ENCODE measurements at places on chromosomes 7 and 10. TPM values are rescaled to one million over a fixed set of nuclear protein-coding genes. Genes with fewer than 3 reads are reported as not detected.

DNA sequence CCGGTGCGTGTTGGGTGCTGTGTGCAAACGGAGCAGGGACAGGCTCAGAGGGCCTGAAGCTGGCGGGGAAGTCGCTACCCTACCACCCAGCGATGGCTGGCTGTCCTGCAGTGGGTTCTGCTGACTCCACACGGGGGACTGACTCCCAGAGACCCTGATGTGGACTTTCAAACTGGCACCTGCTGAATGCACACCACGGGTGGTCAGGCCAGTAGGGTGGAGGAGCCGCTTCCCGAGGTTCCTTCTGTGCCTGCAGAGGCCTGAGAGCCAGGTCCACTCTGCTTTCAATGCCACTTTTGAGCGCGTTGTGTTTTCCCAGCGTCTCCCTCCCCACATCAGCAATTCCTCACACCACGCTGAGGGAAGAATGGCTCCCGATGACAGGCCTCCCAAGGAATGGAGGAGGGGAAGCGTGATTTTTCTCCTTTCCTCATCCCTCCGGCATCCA is 135.3 kb downstream of the ADARB2 start:
- no peak overlapping the region for H3K27ac ChIP-seq
- no peak for DNase-seq
- no peaks in the 10 kb centered on the region for H3K4me1 ChIP-seq
- H3K36me3 ChIP-seq, result no peaks in the 10 kb centered on the region
- no peak overlapping the region for H3K4me3 ChIP-seq

MPP7 gene
- 17.0 TPM for total RNA-seq

GALNT17 gene
- 59.3 TPM for total RNA-seq

CACNA2D1 gene
- 60.5 TPM for total RNA-seq

LRGUK gene
- total RNA-seq, result 0.19 TPM

NSUN5 gene
- total RNA-seq, result 11.8 TPM

DNA sequence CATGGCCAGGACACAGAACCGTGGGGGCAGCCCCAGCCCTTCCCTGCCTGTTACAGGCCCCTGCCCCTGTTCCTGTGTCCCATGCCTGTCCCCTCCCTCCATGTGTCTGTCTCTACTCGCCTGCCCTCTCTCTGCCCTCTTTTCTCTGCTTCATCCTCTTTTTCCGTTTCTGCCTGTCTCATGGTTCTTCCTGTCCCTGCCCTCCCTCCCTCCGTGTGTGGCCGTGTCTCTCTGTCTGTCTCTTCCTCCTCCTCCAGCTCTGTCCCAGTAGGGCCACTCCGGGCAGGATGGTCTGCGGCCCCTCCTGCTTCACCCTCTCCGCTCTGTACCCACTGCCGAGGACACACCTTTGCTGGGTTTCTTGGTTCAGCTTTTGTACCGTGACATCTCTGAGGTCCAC is 137.4 kb downstream of the FAM53B start:
- H3K36me3 ChIP-seq, result no peaks in the 10 kb centered on the region
- no peak overlapping the region for H3K27ac ChIP-seq

DNA sequence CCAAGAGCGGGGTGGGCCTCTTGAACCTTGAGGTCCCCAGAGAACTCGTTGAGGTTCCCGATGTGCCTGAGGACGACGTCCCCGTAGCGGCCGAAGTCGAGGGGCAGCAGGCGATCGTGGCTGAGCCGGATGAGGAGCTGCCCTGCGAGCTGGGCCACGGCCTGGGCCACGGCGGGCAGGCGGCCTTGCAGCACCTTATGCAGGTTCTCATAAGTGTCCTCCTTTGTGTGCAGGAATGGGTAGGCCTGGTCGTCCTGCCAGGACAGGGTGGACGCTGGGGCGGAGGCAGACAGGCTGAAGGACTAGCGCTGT is 14.2 kb downstream of the TFR2 start:
- no peak overlapping the region for H3K27ac ChIP-seq
- H3K4me3 ChIP-seq, result no peak overlapping the region
- H3K4me1 ChIP-seq, result peaks cover 6% of the 10 kb centered on the region
- H3K36me3 ChIP-seq, result no peaks in the 10 kb centered on the region

- H3K27ac ChIP-seq, result no peak overlapping the region
- no peaks in the 10 kb centered on the region for H3K4me1 ChIP-seq
- H3K36me3 ChIP-seq, result no peaks in the 10 kb centered on the region
- H3K4me3 ChIP-seq, result no peak overlapping the region
- no peaks in the 10 kb centered on the region for H3K27me3 ChIP-seq
- no peak for DNase-seq
These were observed 42.2 kb downstream of the TFEC start for GRCh38 chr7:115988401-115988800.

SPDYE17 gene
- not detected for total RNA-seq

DNA sequence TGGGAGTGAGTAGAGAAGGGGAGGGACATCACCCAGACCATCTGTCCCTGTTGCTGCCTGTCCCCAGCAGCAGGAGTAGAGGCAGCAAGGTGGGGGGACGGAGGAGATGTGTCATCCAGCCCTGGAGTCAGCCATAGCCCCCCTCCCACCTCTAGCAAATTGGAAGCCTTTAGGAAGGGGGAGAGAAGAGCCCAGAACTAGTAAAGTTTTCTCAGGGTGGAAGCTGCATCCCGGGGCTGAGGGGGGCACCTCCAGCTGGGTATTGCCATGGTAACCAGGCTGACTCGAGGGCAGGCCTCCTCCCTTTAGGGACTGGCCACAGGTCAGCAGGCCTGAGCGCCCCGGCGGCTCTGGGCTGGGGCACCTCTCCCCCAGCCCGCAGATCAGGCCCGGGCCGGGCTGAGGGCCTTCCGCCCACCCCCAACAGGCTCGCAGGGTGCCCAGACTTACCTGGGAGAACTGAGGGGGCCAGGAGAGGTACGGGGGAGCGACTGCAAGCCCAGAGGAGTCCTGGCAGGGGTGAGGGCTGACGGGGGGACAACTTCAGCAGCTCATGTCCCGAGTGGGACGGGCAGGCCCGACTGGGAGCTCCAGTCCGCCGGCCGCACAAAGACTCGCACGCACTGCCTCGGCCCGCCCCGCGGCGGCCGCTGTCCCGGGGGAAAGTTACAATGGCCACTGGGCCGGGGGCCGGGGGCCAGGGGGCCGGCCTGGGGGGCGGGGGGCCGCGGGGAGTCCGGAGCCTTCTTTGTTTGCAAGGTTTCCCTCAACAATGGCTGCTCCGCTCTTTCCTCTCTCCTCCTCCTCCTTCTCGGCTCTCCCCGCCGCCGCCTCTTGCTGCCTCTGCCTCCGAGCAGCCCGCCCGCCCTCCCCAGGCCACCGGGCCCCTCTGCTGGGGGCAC is 6.0 kb downstream of the LDB1 start:
- no peaks in the 10 kb centered on the region for H3K27me3 ChIP-seq
- H3K36me3 ChIP-seq, result no peaks in the 10 kb centered on the region
- H3K4me3 ChIP-seq, result peak overlapping the region; percentile 86
- peak; percentile 35 for DNase-seq
- peak overlapping the region; percentile 94 for H3K27ac ChIP-seq

SPDYE11 gene
- total RNA-seq, result not detected

RNF133 gene
- 0.30 TPM for total RNA-seq

- no peak for DNase-seq
- no peaks in the 10 kb centered on the region for H3K36me3 ChIP-seq
- no peaks in the 10 kb centered on the region for H3K4me1 ChIP-seq
- H3K27me3 ChIP-seq, result peaks cover 11% of the 10 kb centered on the region
- no peak overlapping the region for H3K4me3 ChIP-seq
These were observed 268.5 kb downstream of the ADARB2 start for GRCh38 chr10:1468811-1469210.

OPN4 gene
- 0.24 TPM for total RNA-seq

DNA sequence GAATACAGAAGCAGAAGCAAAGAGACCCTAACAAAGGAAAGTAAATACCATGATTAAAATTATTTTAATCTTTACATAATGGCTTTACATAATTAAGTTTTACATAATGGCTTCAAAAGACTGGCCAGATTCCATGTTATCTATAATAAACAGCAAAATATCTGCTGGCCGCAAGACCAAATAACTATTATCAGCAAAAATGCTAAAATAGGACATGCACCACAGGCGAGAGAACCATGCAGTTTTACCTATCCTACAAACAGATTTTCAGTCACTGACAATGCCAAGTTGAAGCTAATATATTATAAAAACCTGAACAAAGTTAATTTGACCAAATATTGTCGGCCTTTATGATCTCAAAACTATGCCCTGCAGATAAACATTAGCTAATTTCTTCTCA is 34.2 kb upstream of the ANLN start:
- H3K4me1 ChIP-seq, result no peaks in the 10 kb centered on the region
- no peaks in the 10 kb centered on the region for H3K27me3 ChIP-seq
- no peak overlapping the region for H3K4me3 ChIP-seq
- no peak overlapping the region for H3K27ac ChIP-seq

- H3K27ac ChIP-seq, result peak overlapping the region; percentile 85
- peaks cover 76% of the 10 kb centered on the region for H3K4me1 ChIP-seq
- no peaks in the 10 kb centered on the region for H3K27me3 ChIP-seq
- no peak for DNase-seq
- H3K36me3 ChIP-seq, result no peaks in the 10 kb centered on the region
These were observed 178.3 kb upstream of the KLF14 start for GRCh38 chr7:130912082-130912861.

GRCh38 chr10:4533621-4534020 is 292.4 kb upstream of the AKR1E2 start:
- no peaks in the 10 kb centered on the region for H3K27me3 ChIP-seq
- no peak overlapping the region for H3K4me3 ChIP-seq
- no peaks in the 10 kb centered on the region for H3K36me3 ChIP-seq
- H3K4me1 ChIP-seq, result no peaks in the 10 kb centered on the region
- no peak for DNase-seq

DNA sequence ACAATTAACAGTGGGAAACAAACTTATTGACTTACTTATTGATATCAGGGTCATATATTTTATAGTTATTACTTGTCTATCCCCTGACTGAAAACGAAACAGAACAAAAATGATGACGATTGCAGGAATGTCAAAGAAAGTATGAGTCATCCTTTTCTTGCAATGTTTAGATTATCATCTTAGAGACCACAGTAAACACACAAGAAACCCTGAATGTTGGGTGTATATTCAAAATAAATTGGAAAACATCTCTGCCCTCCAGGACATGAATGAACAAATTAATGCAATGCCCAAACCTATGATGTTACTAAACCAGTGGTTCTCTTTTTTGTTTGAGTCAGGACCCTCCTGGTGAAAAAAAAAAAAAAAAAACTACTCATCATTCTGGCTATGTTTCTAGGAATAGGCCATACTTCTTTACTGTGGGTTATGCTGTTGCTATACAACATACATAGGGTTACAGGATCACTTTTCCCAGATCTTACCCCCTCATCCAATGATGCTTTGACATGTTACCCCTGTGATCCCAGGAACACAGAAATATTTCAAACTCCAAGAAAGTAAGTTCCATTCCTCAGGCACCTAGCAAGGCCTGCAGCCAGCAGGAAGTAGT is 623.4 kb upstream of the IGFBP3 start:
- no peaks in the 10 kb centered on the region for H3K36me3 ChIP-seq
- DNase-seq, result no peak
- no peak overlapping the region for H3K27ac ChIP-seq

DNA sequence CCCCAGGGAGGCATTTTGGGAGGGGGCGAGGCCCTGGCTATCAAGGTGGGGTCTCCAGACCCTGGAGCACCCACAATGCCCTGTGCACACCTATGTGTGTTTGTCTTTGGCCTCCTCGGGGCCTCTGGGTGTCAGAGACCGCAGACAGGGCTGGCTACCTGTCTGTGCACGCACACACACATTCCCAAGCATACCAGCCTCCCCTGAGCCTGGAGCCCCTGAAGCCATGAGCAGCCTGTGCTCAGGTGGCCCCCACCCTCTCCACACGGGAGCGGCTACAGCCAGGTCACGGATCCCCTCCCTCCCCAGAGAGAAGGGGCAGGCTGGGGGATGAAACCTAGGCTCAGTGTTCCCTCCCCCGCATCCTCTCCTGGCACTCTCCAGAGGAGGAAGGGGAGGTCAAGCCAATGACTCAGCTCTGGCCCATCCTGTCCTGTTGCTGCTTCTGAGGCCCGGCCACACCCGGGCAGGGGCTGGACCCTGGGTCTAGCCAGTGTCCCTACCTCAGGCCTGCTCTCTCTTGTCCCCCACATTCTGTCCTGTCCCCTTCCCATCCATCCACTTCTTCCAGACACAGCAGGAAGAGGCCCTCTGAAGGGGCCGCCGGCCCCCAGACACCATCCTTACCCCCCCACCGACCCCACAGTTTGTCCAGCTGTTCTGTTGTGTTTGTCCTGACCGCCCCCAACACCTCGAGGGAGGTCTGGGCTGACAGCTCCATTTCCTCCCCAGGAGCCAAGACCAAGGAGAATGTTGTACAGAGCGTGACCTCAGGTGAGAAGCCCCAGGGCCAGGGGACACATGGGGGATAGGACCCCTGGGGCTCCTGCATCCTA is 720 bp downstream of the SNCG start:
- peak overlapping the region; percentile 86 for H3K27ac ChIP-seq
- H3K4me3 ChIP-seq, result peak overlapping the region; percentile 54
- peaks cover 21% of the 10 kb centered on the region for H3K4me1 ChIP-seq
- DNase-seq, result peak; percentile 58
- H3K36me3 ChIP-seq, result no peaks in the 10 kb centered on the region
- no peaks in the 10 kb centered on the region for H3K27me3 ChIP-seq

GRCh38 chr10:11011984-11012383 is 5.7 kb upstream of the CELF2 start:
- H3K4me3 ChIP-seq, result no peak overlapping the region
- no peaks in the 10 kb centered on the region for H3K27me3 ChIP-seq
- peak overlapping the region; percentile 53 for H3K27ac ChIP-seq
- no peak for DNase-seq

DNA sequence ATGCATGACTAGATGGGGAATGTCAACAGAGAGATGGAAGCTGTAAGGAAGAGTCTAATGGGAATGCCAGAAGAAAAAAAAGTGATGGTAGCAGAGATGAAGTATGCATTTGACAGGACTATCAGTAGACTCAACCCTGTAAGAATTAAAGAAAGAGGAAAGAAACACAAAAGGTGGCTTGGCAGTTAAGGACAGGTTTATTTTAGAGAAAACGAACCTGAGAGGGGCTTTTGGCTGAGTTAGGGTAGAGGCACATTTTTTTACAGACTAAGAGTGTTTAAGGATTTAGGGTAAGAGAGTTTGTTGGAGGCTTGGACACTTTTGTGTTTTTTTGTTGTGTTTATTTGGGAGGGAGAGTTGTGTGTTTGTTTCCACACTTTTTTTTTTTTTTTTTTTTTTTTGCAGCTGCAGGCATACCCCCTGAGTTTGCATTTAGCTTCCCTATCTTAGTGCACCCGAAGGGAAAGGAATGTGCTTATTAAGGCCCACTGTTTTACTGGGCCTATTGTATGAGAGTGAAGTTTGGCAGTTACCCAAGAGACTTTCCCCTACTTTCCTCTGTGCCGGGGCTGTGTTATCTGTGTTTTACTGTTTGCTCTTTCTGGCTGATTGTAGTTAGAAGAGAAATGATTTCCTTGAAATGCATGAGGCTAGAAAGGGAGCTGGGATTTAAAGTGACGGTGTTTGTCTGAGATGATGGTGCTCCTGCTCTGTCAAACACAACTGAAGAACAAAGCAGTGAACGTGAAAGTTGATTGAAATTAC is 32.0 kb downstream of the NPVF start:
- H3K27me3 ChIP-seq, result no peaks in the 10 kb centered on the region
- H3K4me1 ChIP-seq, result no peaks in the 10 kb centered on the region
- H3K4me3 ChIP-seq, result no peak overlapping the region
- no peak overlapping the region for H3K27ac ChIP-seq

FGFBP3 gene
- total RNA-seq, result 0.34 TPM

- DNase-seq, result no peak
- H3K27ac ChIP-seq, result no peak overlapping the region
- H3K36me3 ChIP-seq, result peaks cover 2% of the 10 kb centered on the region
- no peaks in the 10 kb centered on the region for H3K27me3 ChIP-seq
- peaks cover 14% of the 10 kb centered on the region for H3K4me1 ChIP-seq
These were observed 31.9 kb downstream of the LCOR start for GRCh38 chr10:96863922-96864543.

- peaks cover 70% of the 10 kb centered on the region for H3K4me1 ChIP-seq
- H3K4me3 ChIP-seq, result no peak overlapping the region
- DNase-seq, result no peak
These were observed 153.4 kb upstream of the KLF14 start for GRCh38 chr7:130887182-130887956.

All from heart right ventricle (tissue), 16 donors.